ENCODE measurements at places on chromosomes 12 and 14.

GRCh38 chr12:103820361-103820760 lies 20.7 kb downstream of the NT5DC3 start:
- DNase-seq, result no peak

GRCh38 chr12:96258104-96258961 lies 64.2 kb downstream of the ELK3 start:
- peak; percentile 36 for DNase-seq

DNA sequence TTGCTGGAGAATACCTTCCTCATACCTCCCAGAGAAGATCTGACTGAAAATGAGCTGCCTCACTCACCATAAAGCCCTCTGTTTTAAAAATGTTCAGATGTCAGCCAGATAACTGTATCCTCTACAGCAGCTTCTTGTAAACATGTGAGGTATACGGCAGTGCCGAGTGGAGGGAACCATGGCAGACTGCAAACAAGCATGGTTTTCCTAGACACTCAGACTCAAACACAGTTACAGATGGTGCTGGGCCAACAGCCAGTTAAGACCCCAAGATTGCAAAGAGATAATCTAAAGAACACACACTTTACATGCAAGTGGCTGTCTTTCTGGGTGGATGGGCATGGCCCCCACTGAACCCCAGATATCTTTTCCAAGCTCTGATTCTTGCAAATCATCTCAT lies 16.6 kb upstream of the CCDC177 start:
- no peak for DNase-seq

DNA sequence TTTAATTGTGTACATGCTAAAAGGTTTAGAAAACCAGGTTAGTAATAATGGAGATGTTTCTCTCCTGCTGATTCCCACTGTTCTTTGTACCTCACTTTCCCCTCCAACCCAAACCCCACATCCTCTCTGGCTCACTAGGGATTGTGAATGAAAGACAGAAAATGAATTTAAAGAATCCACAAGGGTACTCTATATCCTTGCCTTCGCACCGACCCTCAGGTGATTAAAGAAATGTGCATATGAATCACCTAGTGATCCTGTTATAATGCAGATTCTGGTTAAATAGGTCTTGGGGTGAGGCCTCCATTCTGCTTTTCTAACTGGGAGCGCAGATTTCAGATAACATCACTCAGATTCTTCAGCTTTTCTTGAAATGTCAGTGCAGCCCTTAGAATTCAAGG lies 84.3 kb upstream of the OTX2 start:
- no peak for DNase-seq

DNA sequence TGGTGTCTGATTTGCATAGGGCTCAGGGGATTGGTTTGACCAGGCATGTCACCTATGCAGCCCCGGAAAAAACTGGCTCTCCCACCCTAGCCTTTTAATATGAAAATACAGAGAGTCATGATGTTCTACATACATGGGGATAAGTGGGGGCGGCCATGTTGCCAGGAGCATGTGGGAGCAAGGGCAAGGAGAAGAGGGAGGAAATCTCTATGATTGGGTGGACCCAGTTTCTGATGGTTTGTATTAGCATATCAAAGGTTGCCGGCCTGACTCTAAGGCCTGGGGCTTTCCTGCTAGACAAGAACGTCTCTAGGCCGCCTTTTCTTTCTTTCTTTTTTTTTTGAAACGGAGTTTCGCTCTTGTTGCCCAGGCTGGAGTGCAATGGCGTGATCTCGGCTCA lies 123.4 kb upstream of the CPSF6 start:
- no peak for DNase-seq

DNA sequence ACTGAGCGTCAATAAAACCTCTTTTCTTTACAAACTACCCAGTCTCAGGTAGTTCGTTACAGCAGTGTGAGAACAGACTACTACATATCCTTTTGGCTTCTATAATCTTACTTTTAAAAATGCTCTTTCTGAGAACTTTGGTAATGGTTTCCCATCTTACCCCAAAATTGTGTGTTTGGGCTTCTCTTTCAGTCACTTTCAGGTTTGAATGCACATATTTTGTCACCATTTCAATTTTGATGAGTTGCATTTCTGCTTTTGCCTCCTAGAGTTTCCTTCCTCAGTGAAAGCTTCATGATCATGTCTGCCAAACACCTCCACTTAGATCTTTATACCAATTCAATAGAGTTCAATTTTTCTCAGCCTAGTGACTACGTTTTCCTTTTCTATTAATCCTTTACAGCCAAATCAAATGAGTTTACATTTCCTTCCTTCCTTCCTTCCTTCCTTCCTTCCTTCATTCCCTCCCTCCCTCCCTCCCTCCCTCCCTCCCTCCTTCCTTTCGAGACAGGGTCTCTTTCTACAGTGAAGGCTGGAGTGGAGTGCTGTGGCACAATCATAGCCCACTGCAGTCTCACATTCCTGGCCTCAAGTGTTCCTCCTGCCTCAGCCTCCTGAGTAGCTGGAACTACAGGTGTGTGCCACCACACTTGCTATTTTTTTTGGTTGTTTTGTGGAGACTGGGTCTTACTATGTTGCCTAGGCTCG lies 124.9 kb downstream of the BCAT1 start:
- DNase-seq, result no peak

DNA sequence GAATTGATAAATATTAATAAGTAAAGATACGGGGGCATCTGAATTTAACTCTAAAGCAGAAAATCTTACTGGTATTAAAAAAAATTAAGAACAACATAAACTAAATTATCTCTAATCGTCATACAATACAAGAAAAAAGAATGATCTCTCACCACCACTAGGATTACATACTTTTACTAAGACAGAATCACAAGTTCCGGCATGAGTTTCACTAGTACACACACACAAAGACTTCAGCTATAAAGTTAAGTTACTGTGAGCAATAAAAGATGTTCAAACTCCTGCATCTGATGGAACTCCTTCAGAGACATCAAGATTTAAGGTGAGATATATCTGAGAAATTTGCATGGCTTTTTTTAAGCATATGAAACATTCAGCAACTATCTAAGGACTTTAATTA lies 21.9 kb downstream of the CEP128 start:
- no peak for DNase-seq

DNA sequence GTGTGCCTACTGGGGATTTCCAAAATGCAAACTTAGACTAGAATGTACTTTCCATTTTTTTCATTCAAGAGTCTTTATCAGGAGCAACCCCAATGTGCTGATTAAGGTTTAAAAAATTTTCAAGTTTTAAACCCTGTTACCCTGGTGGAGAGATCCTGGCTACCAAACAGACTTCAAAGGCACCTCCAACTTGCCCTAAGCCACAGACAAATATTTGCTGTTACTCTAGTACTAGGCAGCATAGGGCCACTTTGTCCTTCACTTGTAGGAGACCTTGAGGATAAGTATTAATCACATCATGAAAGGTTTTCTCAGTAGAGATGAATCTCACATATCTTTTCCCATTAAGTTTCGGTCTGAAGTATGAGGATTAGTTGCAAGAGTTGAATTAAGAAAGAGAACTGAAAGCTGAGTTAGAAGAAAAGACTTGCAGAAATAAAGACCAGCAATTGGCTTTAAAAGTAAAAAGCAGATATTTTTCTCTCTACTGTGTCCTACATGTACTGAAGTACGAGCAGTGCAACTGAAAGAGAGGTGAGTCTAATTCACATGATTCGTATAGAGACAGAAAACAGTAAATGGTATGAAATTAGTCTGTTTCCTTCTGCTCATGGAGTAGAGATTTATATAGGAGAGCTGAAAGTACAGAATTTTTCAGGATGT lies 28.3 kb downstream of the NTN4 start:
- no peak for DNase-seq

DNA sequence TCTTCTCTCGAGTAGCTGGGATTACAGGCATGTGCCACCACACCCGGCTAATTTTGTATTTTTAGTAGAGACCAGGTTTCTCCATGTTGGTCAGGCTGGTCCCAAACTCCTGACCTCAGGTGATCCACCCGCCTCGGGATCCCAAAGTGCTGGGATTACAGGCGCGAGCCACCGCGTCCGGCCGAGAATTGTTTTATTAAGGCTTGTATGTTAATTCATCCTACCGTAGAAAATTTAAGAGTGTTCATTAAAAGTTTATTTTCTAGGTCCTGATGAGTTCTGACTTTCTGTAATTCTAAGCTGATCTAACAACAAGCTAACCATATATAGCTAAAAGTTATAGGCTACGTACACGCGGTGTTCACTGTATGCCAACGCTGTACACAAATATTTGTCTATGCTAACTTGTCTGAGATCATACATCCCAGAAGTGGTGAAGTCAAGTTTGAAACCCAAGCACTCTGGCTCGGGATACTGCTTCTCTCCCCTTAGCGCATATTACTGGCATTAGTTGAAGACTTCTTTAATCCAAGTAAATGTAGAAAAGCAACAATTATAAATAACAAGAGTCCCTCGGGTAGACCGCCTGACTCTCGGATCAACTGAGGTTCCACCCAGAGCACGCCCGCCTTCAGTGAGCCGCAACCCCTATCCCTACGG lies 570 bp upstream of the MRPS35 start:
- DNase-seq, result peak; percentile 32

GRCh38 chr12:66708704-66709456 lies 30.0 kb upstream of the GRIP1 start:
- DNase-seq, result peak; percentile 37

GRCh38 chr14:74402401-74403251 lies 23.4 kb downstream of the SYNDIG1L start:
- no peak for DNase-seq

GRCh38 chr12:80862531-80862930 lies 75.2 kb downstream of the LIN7A start:
- no peak for DNase-seq

DNA sequence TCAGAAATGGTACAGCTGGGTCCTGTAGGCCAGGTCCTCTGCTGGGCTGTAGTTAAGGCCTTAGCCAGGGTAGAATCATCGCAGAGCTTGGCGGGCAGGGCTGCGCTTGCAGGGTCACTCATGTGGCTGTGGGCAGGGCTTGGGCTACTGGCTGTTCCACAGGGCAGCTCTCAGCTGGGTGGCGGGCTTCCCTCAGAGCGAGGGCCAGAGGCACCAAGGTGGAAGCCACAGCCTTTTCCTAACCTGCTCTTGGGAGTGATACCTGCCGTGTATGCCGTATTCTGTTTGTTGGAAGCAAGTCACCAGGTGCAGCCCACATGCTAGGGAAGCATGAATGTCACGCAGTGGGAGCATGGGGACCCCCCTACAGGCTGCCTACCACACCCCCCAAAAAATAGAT lies 69.8 kb upstream of the RIN3 start:
- no peak for DNase-seq

- no peak for DNase-seq
Measured at GRCh38 chr14:58305730-58306129, 7.4 kb downstream of the ARID4A start.

- DNase-seq, result no peak
Measured at GRCh38 chr12:112518365-112518735, 99.6 kb downstream of the PTPN11 start.

DNA sequence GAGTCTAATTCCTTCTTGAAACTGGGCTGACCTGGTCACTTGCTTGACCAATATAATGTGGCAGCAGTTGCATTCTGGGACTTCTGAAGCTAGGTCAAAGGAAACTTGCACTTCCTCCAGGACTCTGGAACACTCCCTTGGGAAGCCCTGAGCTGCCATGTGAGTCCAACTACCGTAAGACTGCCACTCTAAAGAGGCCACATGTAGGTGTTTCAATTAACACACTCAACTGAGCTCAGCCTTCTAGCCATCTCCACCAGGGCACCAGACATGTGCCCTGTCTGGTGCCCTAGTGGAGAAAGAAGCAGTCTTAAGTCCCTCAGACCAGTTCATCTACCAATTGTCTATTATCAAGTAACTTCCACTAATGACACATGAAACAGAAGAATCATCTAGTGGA lies 6.1 kb upstream of the TEP1 start:
- no peak for DNase-seq

GRCh38 chr14:58944343-58944967 lies 244.0 kb upstream of the DAAM1 start:
- no peak for DNase-seq

DNA sequence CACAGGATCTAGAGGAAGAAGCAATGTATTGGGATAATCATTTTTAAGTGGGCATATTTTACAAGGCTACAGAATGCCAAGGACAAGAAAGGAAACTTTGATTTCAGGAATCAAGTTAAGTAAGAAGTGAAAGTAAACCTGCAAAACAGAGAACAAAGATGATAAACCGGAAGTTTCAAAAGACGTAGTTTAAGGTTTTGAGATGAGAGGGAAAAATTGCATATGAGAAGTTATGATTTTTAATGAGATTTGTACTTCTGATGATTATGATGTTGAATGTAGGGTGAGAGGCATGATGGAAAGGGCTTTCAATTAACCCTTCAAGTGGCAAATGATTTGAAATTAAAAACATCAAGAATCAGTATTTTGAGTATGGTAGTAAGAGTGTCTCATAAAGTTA lies 134.9 kb downstream of the CAPZA3 start:
- DNase-seq, result no peak
